ENCODE measurements at places on chromosomes 1 and 21.

GRCh38 chr1:234776256-234776875 is 166.4 kb upstream of the IRF2BP2 start:
- DNase-seq = peak; percentile 3

- DNase-seq = no peak
Measured at GRCh38 chr1:53678507-53678906, 60.5 kb downstream of the GLIS1 start.

DNA sequence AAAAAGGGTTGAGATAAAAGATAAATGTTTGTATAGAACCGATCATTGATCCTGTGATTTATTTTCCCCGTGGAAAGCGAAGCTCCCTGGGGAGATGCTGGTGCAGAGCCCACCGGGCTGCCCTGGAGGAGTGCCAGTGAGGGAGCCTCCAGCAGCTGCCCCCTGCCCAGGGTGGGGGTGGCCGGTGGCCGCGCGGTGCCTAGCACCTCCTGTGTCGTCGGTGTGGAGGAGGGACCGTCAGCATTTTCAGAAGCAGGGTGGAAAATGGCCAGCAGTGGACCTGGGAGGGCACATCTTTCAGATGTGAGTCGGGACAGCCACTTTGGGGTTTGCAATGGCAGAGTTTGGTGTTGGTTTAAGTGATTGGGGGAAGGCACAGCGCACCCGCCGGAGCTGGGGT is 164.0 kb downstream of the PRDM16 start:
- DNase-seq = no peak

GRCh38 chr1:223486932-223487886 is 94.0 kb downstream of the CCDC185 start:
- DNase-seq = no peak

DNA sequence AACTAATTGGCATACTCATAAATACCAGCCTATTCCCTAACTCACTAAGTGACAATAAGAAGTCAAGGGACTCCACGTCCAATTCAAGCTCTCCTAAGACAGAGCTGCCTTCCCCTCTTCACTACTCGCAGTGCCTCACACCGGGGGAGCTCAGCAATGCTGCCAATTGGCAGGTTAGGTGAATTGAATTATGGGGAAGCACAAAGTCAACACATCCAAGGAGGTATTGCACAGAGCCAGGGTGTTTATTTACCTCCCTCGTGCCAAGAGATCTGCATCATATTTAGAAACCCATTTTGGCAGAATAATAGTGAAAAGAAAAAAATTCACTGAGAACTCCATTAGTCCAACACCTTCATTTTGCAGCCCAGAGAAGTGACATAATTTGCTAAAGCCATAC is 20.4 kb upstream of the TNR start:
- DNase-seq = no peak

GRCh38 chr1:21089731-21090130 is 87.0 kb downstream of the EIF4G3 start:
- no peak for DNase-seq
